ENCODE measurements at places on chromosomes 6 and 20.
A peak's percentile ranks its signal among the peaks of the same experiment; 100 is the strongest.

DNA sequence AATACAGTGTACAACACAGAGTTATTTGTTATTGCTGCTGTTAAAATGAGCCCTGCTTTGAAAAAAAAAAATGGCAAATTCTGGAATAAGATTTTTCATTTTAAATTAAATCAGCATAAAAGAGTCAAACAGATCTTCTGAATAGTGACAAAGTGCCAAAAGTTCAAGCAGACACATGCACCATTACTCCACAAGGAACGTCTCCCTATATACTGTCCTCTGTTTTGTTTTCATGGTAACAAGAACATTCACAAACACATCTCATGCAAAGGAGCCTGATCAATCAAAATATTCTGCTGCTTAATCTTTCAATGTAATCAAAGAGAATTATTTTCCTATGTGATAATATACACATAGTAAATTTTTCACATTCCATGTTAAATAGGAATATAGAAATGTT, 2.7 kb downstream of the HIVEP2 start:
- DNase-seq = no peak

GRCh38 chr20:62267543-62267942, 29.2 kb downstream of the OSBPL2 start:
- no peak for DNase-seq

- DNase-seq = peak; percentile 80
Measured at GRCh38 chr20:3846740-3847428, at the start of gene MAVS. TSS of gene MAVS (plus strand) at chr20:3846834. CDS start at chr20:3854625, 7,791 bp downstream.

GRCh38 chr20:625360-625932, 15.3 kb upstream of the TCF15 start:
- no peak for DNase-seq

- peak; percentile 44 for DNase-seq
Measured at GRCh38 chr20:48921883-48922820, 641 bp downstream of the ARFGEF2 start.

DNA sequence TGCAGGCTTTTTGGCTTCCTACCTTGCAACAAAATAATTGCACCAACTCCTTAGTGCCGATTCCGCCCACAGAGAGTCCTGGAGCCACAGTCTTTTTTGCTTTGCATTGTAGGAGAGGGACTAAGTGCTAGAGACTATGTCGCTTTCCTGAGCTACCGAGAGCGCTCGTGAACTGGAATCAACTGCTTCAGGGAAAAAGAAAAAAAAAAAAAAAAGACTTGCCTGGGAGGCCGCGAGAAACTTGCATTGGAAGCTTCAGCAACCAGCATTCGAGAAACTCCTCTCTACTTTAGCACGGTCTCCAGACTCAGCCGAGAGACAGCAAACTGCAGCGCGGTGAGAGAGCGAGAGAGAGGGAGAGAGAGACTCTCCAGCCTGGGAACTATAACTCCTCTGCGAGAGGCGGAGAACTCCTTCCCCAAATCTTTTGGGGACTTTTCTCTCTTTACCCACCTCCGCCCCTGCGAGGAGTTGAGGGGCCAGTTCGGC, 420 bp downstream of the SOX4 start:
- DNase-seq = peak; percentile 68

- no peak for DNase-seq
Measured at GRCh38 chr20:5217616-5218015, 90.8 kb downstream of the CDS2 start.

- DNase-seq = no peak
Measured at GRCh38 chr6:141354191-141354955, 778.4 kb upstream of the GJE1 start.

- DNase-seq = no peak
Measured at GRCh38 chr6:97322226-97322625, 39.2 kb upstream of the MMS22L start.

Measured in fibroblast of skin of back (primary cell).